ENCODE measurements at places on chromosomes 12 and 14.

DNA sequence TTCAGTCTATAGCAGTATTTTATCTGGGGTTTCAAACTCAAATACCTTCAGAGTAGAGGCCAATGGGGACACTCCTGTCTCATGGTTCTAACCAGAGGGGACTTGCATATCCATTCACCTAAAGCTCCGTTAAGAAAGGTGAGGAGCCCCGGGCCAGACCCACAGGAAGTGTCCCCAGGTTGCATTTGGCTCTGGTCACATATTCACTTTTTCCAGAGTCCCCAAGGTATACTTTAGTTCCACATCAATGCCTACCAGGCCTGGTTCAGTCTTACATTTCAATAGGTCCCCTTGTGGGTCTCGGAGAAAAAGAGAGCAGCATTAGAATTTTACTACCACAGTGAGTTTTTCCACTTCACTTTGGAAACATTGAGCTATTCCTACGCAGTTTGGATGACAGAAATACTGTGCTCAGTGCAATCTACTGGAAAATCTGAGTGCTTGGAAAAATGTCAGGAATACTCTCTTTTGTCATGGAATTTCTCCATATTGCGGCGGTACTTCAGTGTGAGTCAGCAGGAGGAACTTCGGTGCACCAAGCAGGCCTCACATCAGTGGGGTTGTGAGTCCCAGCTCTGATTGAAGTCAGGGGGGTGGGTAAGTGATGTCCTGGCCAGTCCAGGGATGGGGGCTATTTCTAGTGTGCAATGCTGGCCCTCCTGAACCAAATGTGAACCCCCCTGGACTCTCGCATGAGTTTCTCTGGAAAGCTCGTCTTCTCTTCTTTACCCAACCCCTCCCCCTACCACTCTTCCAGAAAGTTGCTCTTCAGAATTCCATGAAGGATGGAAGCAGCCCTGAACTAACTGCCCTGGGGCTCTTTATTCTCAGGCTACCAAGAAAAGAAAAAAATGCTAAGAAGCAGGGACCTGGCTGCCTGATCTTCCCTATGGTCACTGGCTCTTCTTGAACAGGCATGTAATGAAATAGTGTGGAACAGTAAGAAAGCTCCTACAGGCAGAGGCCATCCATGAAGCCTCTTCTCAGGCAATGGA is 184.7 kb downstream of the PRKCH start:
- DNase-seq: no peak

DNA sequence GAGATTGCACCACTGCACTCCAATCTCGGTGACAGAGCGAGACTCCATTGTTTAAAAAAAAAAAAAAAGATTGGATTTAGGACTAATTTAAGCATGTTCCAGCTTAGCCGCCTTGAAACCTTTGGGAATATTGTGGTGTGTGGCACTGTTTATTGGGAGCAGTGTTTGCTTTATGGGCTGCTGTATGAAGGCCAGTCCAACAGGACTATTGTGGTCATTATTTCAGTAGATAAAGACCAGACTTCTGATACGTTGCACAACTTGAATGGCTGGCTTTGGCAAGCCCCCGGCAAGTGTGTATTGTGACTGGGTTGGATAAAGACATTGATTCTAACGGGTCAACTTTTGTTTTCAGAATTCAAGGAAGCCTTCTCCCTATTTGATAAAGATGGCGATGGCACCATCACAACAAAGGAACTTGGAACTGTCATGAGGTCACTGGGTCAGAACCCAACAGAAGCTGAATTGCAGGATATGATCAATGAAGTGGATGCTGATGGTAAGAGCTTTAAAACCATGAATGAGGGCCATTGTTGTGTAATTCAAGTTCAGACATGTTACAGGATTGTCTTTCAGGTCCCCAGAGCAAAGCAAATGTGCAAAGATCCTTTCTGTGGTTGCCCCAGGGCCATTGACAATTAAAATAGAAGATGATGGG is 4.2 kb downstream of the CALM1 start:
- DNase-seq: no peak

GRCh38 chr12:123344086-123344485 is 20.6 kb downstream of the SBNO1 start:
- DNase-seq: no peak

- no peak for DNase-seq
Measured at GRCh38 chr12:115467531-115467930, 783.6 kb upstream of the TBX3 start.

GRCh38 chr12:132310181-132311040 is 19.0 kb downstream of the GALNT9 start:
- DNase-seq: no peak

GRCh38 chr14:103328941-103329340 is 5.1 kb upstream of the EIF5 start:
- DNase-seq: no peak

- DNase-seq: no peak
Measured at GRCh38 chr12:71469258-71469750, 29.7 kb downstream of the LGR5 start.

DNA sequence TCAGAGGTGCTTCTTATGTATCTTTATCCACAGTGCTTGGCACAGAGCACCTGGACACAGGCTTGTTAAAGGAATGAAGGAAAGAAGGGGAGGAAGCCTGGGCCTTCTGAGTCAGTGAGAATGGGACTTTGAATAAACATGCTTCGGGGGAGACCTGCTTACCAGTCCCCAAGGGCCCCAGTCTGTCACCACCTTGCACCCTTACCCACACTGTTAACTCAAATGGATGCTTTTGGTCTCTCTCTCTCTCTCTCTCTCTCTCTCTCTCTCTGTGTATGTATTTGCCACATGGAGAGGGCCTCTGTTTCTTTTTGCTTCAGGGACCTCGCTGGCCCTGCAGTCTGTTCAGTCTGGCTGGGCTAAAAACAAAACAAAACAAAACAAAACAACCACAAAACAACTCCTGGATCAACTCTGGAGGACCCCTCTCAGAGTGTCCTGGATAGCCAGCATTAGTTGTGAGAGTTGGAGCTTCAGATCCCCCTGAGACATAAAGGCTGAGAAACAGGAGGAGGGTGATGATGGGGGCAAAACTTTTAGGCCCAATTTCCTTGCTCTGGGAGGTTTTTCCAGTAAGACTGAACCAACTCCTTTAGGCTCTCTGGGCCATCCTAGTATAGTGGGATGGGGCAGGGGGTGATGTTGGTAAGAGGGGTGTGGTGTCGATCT is 1.9 kb downstream of the KIF5A start:
- no peak for DNase-seq

DNA sequence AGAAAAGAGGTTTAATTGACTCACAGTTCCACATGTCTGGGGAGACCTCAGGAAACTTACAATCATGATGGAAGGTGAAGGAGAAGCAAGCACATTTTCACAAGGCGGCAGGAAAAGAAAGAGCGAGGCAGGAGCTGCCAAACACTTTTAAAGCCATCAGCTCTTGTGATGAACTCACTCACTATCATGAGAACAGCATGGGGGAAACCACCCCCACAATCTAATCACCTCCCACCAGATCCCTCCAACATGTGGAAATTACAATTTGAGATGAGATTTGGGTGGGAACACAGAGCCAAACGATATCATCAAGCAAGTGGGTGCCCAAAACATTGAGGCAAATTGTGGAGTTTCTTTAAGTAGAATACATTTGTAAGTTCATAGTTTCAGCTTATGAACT is 957.7 kb downstream of the DIO2 start:
- DNase-seq: no peak

DNA sequence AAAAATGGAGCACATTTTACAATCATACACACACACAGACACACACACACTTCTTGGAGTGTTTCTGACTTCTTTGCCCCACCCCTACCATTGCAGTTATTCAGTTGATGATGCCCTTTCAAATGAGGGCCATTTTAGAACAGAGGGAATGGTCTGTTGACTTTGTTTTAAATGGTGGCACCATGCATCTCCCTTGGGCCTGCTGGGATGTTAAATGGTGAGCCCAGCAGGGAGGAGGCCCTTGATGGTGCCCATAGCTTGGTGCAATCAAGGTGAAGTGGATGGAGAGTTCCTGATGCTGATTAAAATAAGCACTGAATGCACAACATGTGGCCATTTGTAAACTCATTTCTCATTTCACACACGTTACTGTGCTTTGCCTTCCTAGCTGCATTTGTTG is 13.3 kb downstream of the C12orf75 start:
- no peak for DNase-seq

DNA sequence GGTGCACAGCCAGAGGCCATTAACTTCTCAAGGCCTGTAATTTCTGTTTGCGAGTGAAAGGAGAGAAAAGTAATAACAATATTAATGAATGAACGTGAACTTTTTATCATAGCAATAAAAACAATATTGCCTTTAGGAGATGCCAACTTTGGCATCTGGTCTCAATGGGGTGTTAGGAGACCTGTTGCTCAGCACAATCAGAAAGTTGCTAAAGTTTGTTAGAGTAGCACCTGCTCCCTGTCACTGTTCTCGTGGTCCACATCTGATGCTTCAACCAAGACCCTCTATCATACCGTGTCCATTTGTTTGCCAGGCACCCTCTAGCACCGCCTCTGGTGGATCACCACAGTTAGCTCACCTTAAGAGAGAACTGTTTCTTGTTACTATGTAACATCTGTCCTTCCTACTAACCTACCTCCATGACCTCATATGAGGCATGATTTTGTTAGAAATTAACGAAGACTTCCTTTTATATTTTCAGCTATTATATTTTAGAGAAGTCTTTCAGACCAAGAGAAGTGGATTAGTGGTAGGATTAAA is 12.5 kb upstream of the CLEC4E start:
- DNase-seq: no peak

- no peak for DNase-seq
Measured at GRCh38 chr12:97666263-97666662, 203.7 kb downstream of the RMST start.

GRCh38 chr12:52203079-52203921 is 11.5 kb upstream of the KRT80 start:
- peak; percentile 86 for DNase-seq

GRCh38 chr14:89635615-89636014 is 218.6 kb upstream of the FOXN3 start:
- DNase-seq: no peak

DNA sequence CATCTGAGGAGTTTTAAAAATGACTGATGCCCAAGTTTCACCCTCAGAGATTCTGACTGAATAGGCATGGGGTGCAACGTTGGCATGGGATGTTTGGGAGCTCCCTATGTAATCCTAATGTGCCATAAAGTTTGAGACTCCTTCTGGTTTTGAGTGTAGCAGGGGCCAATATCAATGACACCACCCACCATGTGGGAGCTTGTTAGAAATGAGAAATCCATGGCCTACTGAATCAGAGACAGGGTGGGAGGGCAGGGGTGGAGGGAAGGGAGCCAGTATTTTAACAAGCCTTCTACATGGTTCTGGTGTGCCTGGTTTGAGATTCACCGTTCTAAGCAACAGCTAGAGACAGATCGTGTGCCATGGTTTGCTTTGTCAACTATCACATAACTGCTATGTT is 46.1 kb downstream of the VCPKMT start:
- no peak for DNase-seq

DNA sequence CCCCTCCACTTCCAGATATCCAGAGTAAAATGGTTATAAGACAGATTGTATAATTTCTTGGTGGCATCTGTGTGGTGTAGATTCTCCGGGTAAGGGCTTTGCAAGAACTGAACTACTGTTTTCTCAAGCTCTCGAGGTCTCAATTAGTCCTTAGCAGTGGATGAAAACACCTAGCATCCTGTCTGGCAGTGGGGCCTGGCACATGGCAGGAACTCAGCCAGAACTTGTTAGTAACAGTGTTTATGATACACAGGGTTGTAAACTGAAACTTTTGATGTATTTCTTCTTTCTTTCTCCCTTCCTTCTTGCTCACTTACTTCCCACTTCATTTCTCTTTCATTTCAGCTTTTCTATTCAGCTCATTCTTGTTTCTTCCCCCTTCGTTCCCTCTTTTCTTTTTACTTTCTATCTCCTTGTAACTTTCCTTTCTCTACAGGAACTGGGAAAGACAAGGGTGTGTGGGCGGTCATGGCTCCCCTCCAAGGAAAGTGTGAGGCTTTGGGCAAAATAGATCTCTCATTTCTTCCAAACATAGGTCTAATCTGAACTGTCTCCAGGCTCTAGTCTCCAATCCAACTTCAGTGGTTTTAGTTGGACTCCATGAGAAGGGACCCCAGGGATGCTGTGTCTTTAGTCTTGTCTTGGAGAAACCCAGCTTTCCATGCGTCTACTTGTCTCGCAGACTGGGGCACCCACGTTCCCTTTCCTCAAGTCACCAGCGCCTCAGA is 159.7 kb downstream of the PAH start:
- peak; percentile 79 for DNase-seq

GRCh38 chr12:102406033-102406584 is 74.3 kb downstream of the IGF1 start:
- DNase-seq: no peak

- no peak for DNase-seq
Measured at GRCh38 chr14:104696671-104697316, 7.4 kb downstream of the INF2 start.

DNA sequence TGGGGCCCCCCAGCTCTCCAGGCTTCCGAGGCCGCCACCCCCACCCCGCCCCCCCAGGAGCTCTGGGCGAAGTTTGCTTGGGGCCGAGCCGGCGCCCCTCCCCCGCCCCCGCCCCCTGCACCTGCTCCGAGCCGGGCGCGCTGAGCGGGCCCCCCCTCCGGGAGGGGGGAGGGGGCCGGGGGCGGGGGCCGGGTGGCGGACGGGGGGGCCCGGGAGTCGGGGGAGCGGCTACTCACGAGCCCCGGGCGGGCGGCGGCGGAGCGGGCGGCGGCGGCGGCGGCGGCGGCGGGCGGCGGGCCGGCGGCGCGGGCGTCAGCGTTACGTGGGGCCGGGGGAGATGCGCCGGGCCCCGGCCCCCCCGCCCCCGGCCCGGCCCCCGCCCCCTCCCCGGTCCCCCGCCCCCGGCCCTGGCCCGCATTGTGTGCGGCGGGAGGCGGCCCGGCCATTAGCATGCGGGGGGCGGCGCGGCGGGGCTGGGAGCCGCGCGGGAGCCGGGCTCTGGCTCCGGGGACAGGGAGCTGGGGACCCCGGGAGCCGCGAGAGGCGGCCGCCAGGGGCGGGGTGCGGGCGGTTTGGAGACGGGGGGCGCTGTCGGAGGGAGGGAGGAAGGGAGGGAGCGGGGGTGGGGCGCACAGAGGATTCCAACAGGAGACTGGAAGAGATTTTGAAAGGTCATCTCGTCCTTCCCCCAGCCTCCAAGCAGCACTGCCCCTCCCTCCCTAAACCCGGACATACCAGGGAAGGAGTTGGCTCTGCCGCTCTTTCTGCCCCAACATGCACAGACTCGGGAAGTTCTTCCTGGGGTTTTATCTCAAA is at the start of gene ZNF219:
TSS of gene ZNF219 (minus strand) at position 580 of the 816 bp plus-strand sequence. CDS start 5,064 bp downstream, outside the sequence.
- DNase-seq: no peak

DNA sequence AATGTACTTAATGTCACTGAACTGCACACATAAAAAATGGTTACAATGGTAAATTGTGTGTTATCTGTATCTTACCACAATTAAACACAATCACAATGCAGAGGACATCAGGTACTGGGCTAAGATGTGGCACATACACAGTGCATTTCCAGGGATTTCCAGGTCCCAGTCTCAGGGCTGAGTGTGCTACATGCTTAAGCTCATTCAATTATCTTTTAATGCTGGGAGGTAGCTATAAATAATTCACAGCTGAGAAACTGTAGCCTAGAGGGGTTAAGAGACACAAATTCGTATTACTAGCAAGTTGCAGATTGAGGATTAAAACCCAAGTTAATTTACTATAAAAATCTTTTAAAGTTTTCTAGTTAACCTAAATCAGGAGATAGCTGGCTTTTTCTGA is 67.1 kb downstream of the CRACR2A start:
- DNase-seq: no peak

All from cardiac septum (tissue), 1 donor.